ENCODE measurements at places on chromosomes 4 and X. TPM values are rescaled to one million over a fixed set of nuclear protein-coding genes. Genes with fewer than 3 reads are reported as not detected.
A peak's percentile ranks its signal among the peaks of the same experiment; 100 is the strongest.

The IBSP gene
- not detected for total RNA-seq

DNA sequence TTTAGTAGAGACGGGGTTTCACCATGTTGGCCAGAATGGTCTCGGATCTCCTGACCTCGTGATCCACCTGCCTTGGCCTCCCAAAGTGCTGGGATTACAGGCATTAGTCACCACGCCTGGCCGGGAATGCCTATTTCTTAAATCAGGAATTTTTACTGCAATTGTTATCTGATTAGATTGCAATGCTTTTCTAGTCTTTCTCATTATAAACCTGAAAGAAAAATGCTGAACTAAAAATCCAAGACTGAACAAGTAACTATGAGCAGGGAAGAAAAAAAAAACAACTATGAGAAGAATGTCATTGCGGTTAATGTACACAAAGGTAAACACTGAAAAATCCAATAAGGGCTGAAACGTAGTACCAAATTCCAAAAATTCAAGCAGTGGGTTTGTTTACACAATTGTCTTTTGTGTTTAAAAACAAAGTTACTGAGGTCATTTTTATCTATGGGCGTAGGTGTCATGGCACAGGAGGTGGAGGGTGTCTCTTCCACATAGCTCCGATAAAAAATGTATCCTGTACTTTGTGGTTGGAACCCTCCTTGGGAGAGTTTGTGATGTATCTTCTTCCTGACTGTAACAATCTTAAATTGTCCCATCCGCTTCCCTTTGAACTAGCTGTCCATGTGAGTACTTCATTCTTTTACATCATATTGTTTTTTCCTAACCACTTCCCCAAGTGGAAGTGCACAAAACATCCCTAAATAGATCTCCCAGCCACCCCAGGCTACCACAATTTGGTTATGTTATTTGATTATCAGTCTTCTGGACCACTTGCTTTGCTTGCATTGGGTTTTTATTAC lies 11.1 kb upstream of the TMEM156 start:
- H3K27me3 ChIP-seq: no peaks in the 10 kb centered on the region
- peak overlapping the region; percentile 87 for H3K27ac ChIP-seq
- H3K4me1 ChIP-seq: peaks cover 38% of the 10 kb centered on the region
- H3K36me3 ChIP-seq: no peaks in the 10 kb centered on the region
- no peak for DNase-seq

GRCh38 chr4:11355226-11355625 lies 73.5 kb downstream of the HS3ST1 start:
- H3K27ac ChIP-seq: no peak overlapping the region
- H3K36me3 ChIP-seq: no peaks in the 10 kb centered on the region
- DNase-seq: no peak
- no peaks in the 10 kb centered on the region for H3K4me1 ChIP-seq
- no peaks in the 10 kb centered on the region for H3K27me3 ChIP-seq

GRCh38 chrX:13109817-13110216 lies 65.4 kb upstream of the FAM9C start:
- DNase-seq: no peak
- no peaks in the 10 kb centered on the region for H3K36me3 ChIP-seq
- peak overlapping the region; percentile 69 for H3K27ac ChIP-seq
- H3K4me3 ChIP-seq: no peak overlapping the region
- H3K4me1 ChIP-seq: no peaks in the 10 kb centered on the region

The MRPL1 gene
- 26.5 TPM for total RNA-seq

- H3K4me1 ChIP-seq: no peaks in the 10 kb centered on the region
- no peaks in the 10 kb centered on the region for H3K27me3 ChIP-seq
- no peaks in the 10 kb centered on the region for H3K36me3 ChIP-seq
- H3K27ac ChIP-seq: no peak overlapping the region
- H3K4me3 ChIP-seq: no peak overlapping the region
These were observed 182.7 kb upstream of the FAT4 start for GRCh38 chr4:125131891-125132680.

The BTC gene
- 3.4 TPM for total RNA-seq

DNA sequence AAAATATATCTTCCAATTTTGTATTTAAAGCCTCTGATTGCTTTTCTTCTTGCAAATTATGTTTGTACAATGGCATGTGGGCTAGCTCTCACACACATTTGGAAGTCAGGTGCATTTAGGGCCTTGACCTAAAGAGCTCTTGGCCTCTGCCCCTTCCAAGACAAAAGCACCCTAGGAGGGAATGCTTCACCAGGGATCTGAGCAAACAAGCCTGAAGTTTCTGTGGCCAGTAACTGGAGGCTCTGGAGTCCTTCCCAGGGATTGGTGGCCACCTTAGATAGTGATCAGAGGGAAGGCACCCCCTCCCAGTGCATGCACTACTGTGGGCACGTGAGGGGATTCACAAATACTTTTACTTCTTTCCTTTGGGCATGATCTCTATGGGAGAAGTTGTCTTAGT lies 60.3 kb upstream of the DIPK2B start:
- H3K27me3 ChIP-seq: no peaks in the 10 kb centered on the region
- no peak for DNase-seq
- H3K4me1 ChIP-seq: no peaks in the 10 kb centered on the region
- H3K27ac ChIP-seq: no peak overlapping the region
- no peaks in the 10 kb centered on the region for H3K36me3 ChIP-seq

- H3K27ac ChIP-seq: no peak overlapping the region
- no peaks in the 10 kb centered on the region for H3K27me3 ChIP-seq
- H3K36me3 ChIP-seq: no peaks in the 10 kb centered on the region
These were observed 586.9 kb downstream of the PCDH7 start for GRCh38 chr4:31307029-31307428.

DNA sequence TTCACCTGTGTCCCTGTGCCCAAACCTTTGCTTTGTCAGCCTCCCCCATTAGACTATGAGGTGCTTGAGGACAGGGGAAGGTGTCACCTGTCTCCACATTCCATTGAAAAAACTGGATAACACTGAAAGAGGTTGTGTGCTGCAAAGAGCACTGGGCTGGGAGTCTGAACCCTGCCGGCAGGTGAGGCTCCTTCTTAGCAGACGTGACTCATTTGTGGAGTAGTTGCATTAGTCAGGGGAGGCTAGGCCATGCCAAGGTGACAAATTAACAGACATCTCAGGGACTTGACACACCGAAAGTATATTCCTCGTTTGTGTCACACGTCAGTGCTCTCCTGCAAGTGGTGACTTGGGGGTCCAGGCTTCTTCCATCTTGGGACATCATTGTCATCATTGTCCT lies 95.9 kb upstream of the STX18 start:
- no peaks in the 10 kb centered on the region for H3K4me1 ChIP-seq
- H3K27ac ChIP-seq: no peak overlapping the region
- DNase-seq: no peak
- H3K4me3 ChIP-seq: no peak overlapping the region
- no peaks in the 10 kb centered on the region for H3K36me3 ChIP-seq

The BEND4 gene
- total RNA-seq: 0.49 TPM

GRCh38 chr4:183960046-183960420 lies 54.9 kb downstream of the STOX2 start:
- no peak for DNase-seq
- no peak overlapping the region for H3K4me3 ChIP-seq
- H3K36me3 ChIP-seq: no peaks in the 10 kb centered on the region
- no peak overlapping the region for H3K27ac ChIP-seq

- H3K4me3 ChIP-seq: no peak overlapping the region
- H3K4me1 ChIP-seq: no peaks in the 10 kb centered on the region
- H3K27me3 ChIP-seq: no peaks in the 10 kb centered on the region
- H3K27ac ChIP-seq: no peak overlapping the region
These were observed 162.2 kb upstream of the GPR101 start for GRCh38 chrX:137195991-137196390.

The GC gene
- total RNA-seq: not detected

GRCh38 chr4:123206016-123206415 lies 190.6 kb upstream of the SPRY1 start:
- H3K27ac ChIP-seq: no peak overlapping the region
- no peaks in the 10 kb centered on the region for H3K4me1 ChIP-seq
- H3K4me3 ChIP-seq: no peak overlapping the region
- DNase-seq: no peak
- no peaks in the 10 kb centered on the region for H3K36me3 ChIP-seq
- no peaks in the 10 kb centered on the region for H3K27me3 ChIP-seq

- H3K4me1 ChIP-seq: no peaks in the 10 kb centered on the region
- peak overlapping the region; percentile 8 for H3K27ac ChIP-seq
These were observed 3.9 kb upstream of the FAM9C start for GRCh38 chrX:13048280-13048679.

The MED14 gene
- total RNA-seq: 40.6 TPM

- H3K27ac ChIP-seq: no peak overlapping the region
- no peaks in the 10 kb centered on the region for H3K36me3 ChIP-seq
- DNase-seq: no peak
- H3K4me3 ChIP-seq: peak overlapping the region; percentile 52
These were observed 353 bp upstream of the SMIM10 start for GRCh38 chrX:134990475-134990800.

The LDB2 gene
- total RNA-seq: 34.6 TPM

DNA sequence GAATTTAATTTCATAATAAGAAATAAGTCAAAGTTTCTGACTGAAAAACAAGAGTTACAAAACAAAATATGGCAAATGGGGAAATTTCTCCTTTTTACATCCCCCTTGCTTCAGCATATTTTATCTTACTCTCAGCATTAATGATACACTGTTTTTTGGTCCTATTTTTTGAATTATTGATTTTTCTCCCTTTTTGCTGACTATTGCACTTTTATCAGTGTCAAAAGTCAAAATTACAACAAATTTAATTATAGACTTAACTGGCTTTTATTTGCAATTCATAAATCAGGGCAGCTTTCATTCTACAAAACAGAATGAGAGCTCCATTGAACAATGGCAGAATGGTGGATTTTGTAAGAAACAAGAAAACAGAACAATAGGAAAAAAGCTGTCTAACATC lies 901.9 kb downstream of the FAT4 start:
- H3K36me3 ChIP-seq: no peaks in the 10 kb centered on the region
- DNase-seq: no peak
- H3K27ac ChIP-seq: no peak overlapping the region

The GCNA gene
- 4.0 TPM for total RNA-seq

- no peak for DNase-seq
- no peaks in the 10 kb centered on the region for H3K27me3 ChIP-seq
- H3K4me3 ChIP-seq: no peak overlapping the region
- no peaks in the 10 kb centered on the region for H3K36me3 ChIP-seq
- H3K4me1 ChIP-seq: no peaks in the 10 kb centered on the region
These were observed 44.4 kb downstream of the UGT2A3 start for GRCh38 chr4:68907245-68907644.

GRCh38 chr4:120841580-120841979 lies 80.9 kb downstream of the PRDM5 start:
- no peaks in the 10 kb centered on the region for H3K36me3 ChIP-seq
- H3K4me1 ChIP-seq: peaks cover 6% of the 10 kb centered on the region
- H3K27me3 ChIP-seq: no peaks in the 10 kb centered on the region

The SEC24B gene
- total RNA-seq: 32.4 TPM

DNA sequence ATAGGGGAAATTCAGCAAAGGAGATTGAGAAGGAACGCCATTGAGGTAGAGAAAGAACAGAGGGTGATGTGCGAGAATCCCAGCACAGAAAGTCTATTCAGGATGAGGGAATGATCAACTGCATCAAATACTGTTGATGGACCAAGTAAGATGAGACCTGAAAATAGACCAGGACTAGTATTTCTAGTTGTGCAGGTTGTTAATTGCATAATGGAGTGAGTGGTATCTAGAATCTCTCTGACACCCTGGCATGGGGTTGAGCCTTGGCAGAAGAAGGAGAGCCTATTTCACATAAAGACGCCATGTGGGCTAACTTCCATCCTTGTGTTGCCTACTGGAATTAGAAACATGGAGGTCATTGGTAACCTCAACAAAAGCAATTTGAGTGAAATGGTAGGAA lies 135.6 kb downstream of the TMEM164 start:
- H3K27me3 ChIP-seq: no peaks in the 10 kb centered on the region
- DNase-seq: no peak
- no peaks in the 10 kb centered on the region for H3K36me3 ChIP-seq
- no peaks in the 10 kb centered on the region for H3K4me1 ChIP-seq
- no peak overlapping the region for H3K27ac ChIP-seq

DNA sequence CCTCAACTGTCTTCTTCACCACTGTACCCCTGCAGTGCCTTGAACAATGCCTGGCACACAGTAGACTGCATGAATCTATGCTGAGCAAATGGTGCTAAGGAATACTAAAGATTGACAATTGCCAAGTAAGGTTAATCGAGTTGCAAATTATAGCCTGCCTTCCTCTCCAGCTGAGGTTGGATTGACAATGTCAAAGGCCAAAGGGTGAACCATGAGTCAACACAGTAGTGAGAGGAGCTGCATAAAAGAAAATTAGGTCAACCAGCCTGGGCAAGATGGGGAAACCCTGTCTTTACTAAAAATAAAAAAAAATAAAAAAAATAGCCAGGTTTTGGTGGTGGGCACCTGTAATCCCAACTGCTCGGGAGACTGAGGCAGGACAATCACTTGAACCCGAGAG lies 97.1 kb upstream of the BMPR1B start:
- no peak overlapping the region for H3K27ac ChIP-seq
- no peak overlapping the region for H3K4me3 ChIP-seq
- no peaks in the 10 kb centered on the region for H3K36me3 ChIP-seq
- no peaks in the 10 kb centered on the region for H3K4me1 ChIP-seq
- no peak for DNase-seq

The PPP4R3C gene
- not detected for total RNA-seq

- no peaks in the 10 kb centered on the region for H3K36me3 ChIP-seq
- no peak overlapping the region for H3K4me3 ChIP-seq
- DNase-seq: no peak
- H3K4me1 ChIP-seq: peaks cover 8% of the 10 kb centered on the region
These were observed 4.9 kb upstream of the WDFY3 start for GRCh38 chr4:84971319-84971932.

DNA sequence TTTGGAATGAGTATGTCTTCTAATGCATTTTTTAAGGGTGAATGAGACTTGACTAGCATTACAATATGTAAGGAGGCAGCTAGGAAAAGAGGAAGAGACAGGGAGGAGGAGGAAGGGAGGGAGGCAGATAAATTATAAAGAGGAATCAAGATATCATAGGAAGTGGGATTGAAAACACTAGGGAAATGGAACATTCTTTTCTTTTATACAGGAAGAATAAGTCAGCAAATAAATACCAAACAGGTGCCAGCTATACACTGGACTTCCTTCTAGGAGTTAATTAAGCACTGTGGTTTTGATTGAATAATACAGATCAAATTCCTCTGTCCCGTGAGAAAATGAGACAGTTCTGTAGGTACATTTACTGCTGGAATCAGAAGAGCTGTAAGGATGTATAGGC lies 78.6 kb downstream of the PACRGL start:
- H3K4me3 ChIP-seq: no peak overlapping the region
- H3K27ac ChIP-seq: no peak overlapping the region
- H3K36me3 ChIP-seq: no peaks in the 10 kb centered on the region
- H3K4me1 ChIP-seq: no peaks in the 10 kb centered on the region
- no peak for DNase-seq

The VMA21 gene
- total RNA-seq: 9.4 TPM

The TMPRSS11B gene
- total RNA-seq: not detected

DNA sequence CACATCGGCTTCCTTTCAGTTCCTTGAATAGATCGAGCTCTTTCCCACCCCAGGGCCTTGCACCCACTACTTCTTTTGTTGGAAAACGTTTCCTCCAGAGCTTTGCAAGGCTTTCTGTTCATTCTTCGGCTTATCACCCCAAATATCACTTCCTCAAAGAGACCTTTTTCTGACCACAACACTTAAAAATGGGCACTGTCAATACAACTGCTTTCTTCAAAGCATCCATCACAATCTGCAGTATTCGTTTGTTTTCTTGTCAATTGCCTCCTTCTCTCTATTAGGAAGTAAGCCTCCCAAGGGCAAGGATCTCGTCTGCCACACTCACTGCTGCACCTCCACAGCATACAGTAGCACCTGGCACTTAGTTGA lies 17.7 kb upstream of the CENPU start:
- no peak for DNase-seq
- H3K4me1 ChIP-seq: peaks cover 19% of the 10 kb centered on the region
- H3K36me3 ChIP-seq: peaks cover 19% of the 10 kb centered on the region
- H3K4me3 ChIP-seq: no peak overlapping the region
- H3K27me3 ChIP-seq: no peaks in the 10 kb centered on the region

The CLDN34 gene
- total RNA-seq: 0.55 TPM

All from upper lobe of left lung (tissue), 6 donors.